ENCODE measurements at places on chromosomes 7 and 10.

- no peak for DNase-seq
Measured at GRCh38 chr10:42928064-42928463, 145.5 kb downstream of the BMS1 start.

GRCh38 chr7:158732494-158733219 is 28.1 kb upstream of the NCAPG2 start:
- DNase-seq: no peak

DNA sequence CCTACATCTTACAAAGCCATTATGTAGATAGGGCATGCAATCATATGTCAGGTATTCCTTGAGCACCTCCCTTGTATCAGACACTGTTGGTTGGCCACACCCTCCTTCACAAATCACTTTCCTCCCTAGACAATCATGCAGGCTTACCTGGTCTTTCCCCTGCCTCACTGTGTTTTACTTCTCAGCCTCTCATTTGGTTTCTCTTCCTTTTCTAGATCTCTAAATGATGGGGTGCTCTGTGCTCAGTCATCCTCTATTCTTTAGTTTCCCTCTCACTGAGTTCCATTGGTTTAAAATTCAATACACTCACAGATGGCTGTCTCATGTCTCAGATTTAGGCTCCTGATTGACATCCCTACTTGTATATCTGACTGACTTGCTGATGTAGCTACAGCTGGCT is 31.4 kb downstream of the ANK3 start:
- no peak for DNase-seq

- DNase-seq: no peak
Measured at GRCh38 chr7:158373476-158374133, 214.0 kb downstream of the PTPRN2 start.

GRCh38 chr7:132352800-132353199 is 223.5 kb downstream of the PLXNA4 start:
- DNase-seq: no peak

GRCh38 chr7:26398756-26399509 is 107.3 kb downstream of the SNX10 start:
- DNase-seq: peak; percentile 41

GRCh38 chr10:99524736-99525380 is 7.9 kb upstream of the NKX2-3 start:
- DNase-seq: no peak

- DNase-seq: peak; percentile 48
Measured at GRCh38 chr7:96679886-96680285, 29.8 kb downstream of the SEM1 start.

DNA sequence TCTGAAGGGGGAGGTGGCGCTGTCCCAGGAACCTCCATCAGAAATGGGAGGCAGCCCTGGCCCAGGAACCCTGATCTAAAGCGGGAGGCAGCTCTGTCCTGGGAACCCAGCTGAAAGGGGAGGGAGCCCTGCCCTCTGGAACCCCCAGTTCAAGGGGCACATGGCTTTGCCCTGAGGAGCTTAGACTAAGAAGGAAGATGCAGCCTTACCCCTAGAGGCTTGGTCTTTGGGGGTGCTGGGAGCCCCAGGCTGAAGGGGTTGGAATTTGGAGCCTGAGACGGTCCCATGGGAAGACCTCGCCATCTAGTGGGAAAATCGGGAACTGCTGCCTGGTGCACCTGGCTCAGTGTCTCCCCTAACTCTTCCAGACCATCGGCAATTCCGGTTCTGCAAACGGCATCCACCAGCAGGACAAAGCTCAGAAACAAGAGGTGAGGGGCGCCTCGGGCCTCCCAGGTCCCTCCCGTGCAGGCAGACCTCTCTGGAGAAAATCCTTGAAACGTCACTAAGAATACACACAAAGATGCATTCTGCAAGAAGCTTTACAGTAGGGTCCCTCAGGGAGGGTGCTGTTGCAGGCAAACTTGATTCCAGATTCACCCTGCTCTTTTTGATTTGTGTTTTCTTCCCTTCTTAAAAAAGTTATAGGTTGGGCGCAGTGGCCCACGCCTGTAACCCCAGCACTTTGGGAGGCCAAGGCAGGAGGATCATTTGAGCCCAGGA is 52.4 kb upstream of the GTF2IRD1 start:
- DNase-seq: peak; percentile 32

DNA sequence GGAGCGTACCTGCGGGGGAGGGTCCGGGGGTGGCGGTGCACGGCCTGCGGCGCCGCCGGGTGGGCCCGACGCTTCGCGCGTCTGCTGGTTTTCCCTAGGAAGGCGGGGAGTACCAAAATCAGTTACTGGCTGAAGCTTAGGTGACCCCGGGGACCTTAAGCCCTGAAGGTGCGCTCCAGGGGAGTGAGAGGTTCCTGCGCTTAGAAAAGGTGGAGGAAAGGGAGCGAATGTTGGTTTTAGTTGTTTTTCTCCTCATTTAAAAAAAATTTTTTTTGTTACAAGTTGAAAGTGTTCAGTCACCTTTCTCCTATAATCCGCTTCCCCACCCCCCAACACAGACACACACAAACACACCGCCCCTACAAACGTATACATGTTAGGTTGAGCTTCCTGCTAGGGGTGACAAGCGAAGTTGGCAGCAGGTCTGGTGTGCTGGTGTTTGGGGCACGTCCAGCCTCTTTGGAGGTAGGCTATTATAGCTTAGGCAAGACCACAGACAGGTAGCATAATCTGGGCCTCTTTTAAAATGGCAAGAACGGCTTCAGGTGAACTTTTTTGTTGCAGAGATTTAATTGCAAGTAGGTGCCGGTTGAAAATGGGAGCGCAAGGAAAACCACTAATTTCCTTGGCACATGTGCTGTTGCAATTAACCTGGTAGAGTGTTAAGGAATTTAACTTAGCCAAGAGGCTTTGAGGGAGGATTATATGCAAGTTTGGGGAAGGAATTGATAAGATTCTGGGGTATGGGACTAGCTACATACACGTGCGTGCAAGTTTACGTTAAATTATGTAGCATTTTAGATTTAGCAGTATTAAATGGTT is 945 bp downstream of the ADD3 start:
- no peak for DNase-seq

DNA sequence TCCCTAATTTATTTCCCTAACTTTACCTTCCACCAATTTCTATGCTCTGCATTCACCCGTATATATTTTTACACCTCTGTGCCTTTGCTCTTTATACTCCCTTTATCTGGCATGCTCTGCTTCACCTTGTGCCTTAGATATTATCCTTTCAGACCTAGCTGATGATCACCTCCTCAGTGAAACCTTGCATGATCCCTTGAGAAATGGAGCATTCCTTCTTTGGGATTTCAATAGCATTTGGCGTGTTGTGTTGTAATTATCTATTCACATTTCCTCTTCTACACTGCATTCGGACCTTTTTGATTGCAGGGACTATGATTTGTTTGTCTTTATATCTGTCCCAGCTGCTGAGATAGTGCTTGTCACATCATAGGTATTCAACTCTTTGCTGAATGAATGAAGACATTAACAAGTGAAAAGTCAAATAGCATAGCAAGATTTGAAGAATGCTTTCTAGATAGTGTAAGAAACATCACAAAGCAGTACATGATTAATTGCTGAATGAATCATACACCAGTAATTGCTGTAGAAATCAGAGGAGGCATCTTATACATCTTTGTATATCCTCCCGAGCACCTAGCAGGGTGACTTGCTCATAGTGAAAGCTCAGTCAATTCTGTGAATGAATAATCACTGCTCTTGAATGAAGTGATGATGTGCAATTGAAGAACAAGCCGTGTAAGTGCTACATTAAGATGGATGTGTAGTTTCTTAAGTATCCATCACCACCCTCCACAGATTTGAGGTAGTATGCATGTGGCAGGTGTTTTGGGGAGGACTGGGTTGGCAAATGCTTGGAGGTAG is 2.0 kb upstream of the TM9SF3 start:
- DNase-seq: peak; percentile 74

GRCh38 chr10:72065439-72066025 is 22.8 kb downstream of the SPOCK2 start:
- no peak for DNase-seq

GRCh38 chr7:30221764-30222163 is 62.6 kb upstream of the ZNRF2 start:
- no peak for DNase-seq

- DNase-seq: peak; percentile 82
Measured at GRCh38 chr10:71999360-72000072, 35.3 kb downstream of the CHST3 start.

DNA sequence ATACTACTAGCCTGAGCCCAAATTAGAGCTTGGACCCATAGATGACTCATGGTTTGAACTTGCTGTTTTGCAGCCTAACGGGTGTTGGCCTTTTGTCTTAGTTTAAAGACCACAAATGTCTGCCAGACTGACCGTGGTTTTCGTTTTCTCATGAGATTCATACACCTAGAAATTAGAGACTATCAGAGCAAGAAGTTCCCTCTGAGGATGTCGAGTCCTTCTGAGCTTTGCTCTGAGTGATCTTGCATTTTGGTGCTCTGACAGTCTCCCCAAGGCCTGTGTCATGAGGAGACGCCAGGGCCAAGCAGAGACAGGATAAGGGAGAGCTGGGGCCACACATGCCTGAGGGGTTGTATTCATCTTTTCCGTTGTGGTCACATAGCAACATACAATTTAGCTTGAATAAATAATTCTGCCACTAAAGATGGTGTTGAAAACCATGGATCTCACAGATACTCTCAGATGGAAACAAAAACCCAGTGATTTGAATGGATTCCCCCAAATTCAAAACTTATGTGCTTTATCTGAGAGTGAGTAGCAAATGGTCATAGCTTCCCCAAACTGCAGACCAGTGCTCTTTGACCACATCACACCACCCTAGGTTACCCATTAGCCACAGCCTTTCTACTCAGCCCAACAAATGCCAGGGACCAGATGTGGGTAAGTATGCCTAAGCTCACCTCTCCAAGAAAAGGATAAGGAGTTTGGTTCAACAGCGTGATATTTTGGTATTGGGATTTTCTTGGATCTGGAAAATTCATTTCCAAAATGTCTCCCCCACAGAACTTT is 762.0 kb upstream of the IGFBP3 start:
- no peak for DNase-seq

- no peak for DNase-seq
Measured at GRCh38 chr10:64275774-64276173, 754.6 kb downstream of the REEP3 start.

- peak; percentile 34 for DNase-seq
Measured at GRCh38 chr7:130695840-130696239, 9.5 kb upstream of the TSGA13 start.

Data from amniotic epithelial cell (primary cell).